Mesenchymal stem cell (in vitro differentiated cells and primary cell): ENCODE measurements at places on chromosomes 11 and 22.

GRCh38 chr11:34208266-34209135 lies 103.1 kb downstream of the NAT10 start:
- no peak for DNase-seq

- DNase-seq: peak; percentile 58
These were observed 30.1 kb upstream of the CBX7 start for GRCh38 chr22:39182478-39183030.

- no peak for DNase-seq
These were observed 3.1 kb upstream of the IRAG1 start for GRCh38 chr11:10696468-10697322.

GRCh38 chr22:19810381-19811201 lies 44.1 kb downstream of the GNB1L start:
- DNase-seq: peak; percentile 40

DNA sequence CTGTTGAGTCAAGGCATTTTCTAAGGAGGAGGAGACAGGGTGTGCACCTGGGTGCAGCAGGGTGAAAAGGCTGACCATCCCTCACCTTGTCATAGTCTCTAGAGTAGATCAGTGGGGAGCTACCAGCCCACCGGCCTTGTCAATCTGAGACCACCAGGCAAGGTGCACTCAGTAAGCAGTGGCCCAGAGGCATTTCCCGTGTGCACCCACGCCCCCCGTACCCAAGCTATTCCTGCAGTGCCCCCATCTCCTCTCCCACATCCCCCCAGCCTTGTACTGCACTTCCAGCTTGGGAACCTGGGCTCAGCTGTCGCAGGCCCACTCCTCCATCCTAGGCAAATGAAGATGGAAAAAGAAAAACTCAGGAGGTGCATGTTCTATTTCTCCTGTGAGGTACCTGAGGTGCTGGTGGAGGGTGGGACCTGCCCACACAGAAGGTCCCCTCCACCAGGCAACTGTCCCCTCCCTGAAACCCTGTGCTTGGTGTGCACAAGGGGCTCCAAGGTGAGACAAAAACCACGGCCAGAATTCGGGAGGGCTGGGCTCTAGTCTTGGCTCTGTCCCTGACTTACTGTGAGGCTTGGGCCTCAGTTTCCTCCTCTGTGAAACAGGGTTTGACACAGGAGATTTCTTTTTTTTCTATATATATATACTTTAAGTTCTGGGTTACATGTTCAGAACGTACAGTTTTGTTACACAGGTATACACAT lies 8.4 kb downstream of the P2RY2 start:
- no peak for DNase-seq

DNA sequence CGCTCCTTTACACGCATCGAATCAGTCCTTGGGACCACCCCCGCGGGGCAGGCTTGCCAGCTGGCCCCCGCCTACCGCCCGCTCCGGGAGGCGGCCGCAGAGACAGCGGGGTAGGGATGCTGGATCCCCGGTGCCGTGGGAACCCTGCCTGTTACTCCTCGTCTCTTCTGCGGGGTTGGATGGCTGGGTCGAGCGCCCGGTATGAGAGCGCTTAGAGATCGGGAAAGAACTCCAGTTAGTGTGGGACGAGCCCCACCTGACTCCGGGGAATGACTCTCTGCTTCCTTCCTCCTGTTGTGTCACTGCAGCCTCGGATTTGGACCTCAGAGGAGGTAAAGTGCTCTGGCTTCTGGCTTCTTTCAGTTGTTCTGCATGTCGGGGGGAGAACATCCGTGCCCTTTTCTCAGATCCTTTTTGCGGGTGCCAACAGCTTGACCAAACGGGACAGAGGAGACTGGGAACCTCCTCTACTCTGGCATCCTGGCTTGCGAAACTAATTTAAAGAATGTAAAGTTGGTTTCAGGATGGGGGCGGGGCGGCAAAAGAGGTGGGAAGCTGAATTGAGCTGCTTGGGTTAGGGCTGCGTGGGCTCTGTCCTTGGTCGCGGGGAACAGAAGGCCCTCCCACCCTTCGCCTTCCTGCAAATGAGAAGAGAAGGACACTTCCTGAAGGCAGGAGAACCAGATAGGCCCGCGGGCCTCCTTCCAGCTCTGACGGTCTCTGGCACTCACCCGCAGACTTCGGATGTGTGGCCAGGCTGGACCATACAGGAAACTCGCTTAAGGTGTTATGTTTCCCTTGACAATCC lies 938 bp downstream of the LAYN start:
- peak; percentile 90 for DNase-seq

- DNase-seq: no peak
These were observed 88.8 kb upstream of the XKR3 start for GRCh38 chr22:16914006-16914405.

GRCh38 chr22:23104187-23104971 lies 34.1 kb downstream of the GNAZ start:
- no peak for DNase-seq

DNA sequence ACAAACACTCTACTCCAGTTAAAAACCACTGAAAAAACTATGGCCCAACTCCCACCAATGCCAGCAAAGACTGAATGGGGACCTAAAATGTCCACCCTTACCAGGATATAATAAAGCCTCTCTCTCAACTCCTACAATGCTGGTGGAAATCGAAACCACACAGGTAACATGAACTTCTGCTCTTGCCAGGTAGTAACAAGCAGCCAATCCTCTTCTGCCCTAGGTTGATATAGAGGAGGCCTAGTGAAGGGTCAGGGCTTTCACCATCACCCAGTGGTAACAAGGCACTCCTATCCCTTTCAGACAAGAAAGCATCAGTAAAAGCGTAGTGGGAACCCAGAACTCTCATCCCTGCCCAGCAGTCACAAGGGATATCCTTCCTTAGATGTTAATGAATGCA lies 22.6 kb downstream of the DCUN1D5 start:
- no peak for DNase-seq

DNA sequence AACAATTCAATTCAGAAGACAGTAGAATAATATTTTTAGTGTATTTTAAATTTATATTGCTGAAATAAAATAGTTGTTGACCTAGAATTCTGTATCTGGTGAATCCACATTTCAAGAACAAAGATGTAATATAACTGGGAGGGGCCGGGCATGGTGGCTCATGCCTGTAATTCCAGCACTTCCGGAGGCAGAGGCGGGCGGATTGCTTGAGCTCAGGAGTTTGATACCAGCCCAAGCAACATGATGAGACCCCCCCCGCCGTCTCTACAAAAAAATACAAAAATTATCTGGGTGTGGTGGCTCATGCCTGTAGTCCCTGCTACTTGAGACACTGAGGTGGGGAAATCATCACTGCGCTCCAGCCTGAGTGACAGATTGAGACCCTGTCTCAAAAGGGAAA lies 72.6 kb downstream of the CD82 start:
- no peak for DNase-seq

DNA sequence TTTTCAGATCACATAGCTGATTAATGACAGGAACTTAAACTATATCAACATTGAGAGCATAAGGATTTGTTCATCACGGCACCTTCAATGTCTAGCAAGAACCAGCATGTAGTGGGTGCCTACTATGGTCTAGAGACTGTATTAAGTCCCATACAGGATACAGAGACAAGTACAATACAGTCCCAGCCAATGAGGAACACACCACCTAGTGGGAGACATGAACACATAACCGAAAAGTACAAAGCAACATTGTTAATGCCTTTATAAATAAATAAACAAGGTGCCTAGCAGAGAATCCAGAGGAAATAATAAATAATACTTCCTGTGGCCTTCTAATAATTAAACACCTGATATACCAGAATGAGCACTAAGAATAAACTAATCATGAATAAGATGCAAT lies 87.7 kb upstream of the OPCML start:
- DNase-seq: no peak

GRCh38 chr11:31655483-31655882 lies 145.9 kb downstream of the ELP4 start:
- DNase-seq: peak; percentile 41

DNA sequence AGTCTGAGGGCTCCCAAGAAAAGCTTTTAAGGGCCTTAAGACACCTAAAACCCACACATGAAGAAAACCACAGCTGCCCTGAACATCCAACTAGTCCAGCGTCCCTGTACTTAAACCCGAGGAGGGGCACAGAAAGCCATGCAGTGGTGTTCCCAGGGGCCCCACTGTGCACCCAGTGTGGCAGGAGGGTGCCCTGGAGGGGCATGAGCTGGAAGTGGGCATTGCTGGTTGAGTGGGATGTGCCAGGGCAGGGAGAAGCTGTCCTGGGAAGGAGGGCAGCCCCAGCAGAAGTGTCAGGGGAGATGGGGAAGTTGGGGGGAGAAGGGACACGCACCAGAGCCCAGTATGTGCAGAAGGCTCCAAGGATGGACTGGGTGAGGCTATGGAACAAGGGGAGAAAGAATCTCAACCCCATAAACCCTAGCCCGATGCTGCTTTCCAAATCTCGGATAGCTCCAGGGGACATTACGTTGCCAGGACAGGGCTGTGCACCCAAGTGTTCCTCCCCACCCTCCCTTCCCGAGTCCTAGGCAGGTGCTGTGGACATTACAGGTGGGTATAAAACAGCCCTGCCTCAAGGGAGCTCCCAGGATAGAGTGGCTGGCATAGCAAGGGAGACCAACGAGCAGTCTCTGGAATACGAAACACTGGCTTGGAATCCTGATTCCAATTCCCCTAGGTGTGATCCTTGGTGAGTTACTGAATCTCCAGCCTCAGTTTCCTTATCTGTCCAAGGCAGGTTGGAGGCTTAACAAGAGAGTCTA lies 44.2 kb downstream of the SHANK2 start:
- no peak for DNase-seq

DNA sequence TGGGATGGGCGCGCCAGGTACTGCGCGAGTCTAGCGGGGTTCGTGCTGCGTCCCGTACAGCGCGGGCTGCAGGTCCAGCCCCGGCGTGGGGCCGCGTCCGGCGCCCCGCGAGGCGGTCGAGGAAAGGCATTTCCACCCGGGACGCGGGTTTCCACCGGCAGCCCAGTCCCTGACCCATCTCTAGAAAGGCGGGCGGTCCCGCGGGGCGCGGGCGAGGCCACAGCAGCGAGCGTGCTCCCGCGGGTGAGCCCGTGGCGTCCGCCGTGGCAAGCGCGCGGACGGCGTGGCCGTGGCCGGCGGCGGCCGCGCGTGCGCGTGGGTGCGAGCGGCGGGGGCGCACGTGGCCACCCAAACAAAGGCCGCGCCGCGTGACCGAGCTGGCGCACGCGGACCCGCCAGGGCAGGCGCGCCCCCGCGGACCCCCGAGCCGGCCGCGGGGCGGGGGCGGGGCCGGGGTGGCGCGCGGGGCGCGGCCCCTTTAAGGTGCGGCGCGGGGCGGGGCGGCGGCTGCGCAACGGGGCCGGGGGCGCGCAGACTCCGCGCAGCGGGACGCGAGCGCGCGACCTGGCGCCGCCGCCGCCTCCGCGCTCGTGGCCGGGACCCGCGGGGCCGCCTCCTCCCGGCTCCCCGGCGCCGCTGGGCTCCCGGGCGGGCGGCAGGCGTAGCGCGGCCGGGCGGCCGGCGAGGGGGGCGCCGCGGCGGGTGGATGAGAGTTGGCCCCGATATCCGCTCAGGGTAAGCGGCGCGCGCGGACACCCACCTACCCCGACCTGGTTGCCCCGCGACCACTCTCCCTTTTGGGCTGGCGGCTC lies 39.3 kb upstream of the CELSR1 start:
- peak; percentile 32 for DNase-seq

GRCh38 chr22:30701872-30702271 lies 7.2 kb downstream of the OSBP2 start:
- no peak for DNase-seq

DNA sequence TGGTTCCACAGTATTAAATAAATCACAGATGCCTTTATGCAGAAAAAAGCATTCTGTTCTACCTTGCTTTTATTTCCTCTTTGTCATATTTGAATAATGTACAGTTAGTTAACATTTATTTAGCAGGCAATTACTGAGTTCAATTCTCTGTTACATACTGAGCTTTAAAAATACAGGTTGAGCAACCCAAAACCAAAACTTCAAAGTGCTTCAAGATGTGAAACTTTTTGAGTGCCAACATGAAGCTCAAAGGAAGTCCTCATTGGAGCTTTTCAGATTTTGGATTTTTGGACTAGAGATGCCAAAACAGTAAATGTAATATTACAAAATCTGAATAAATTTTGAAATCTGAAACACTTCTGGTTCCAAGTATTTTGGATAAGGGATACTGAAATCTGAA lies 54.1 kb downstream of the PDHX start:
- DNase-seq: no peak
